Adipocyte (in vitro differentiated cells): ENCODE measurements at places on chromosomes 13 and 19.
A peak's percentile ranks its signal among the peaks of the same experiment; 100 is the strongest.

- no peak for DNase-seq
Observed at GRCh38 chr13:112270951-112271350, 105.2 kb upstream of the SPACA7 start.

- DNase-seq = peak; percentile 88
Observed at GRCh38 chr13:97028441-97029299, 34.4 kb upstream of the OXGR1 start.

GRCh38 chr19:44643605-44644401, at the start of gene PVR:
Gene PVR (plus strand): TSS chr19:44643910. CDS start chr19:44644097, 187 bp downstream.
- peak; percentile 89 for DNase-seq

- no peak for DNase-seq
Observed at GRCh38 chr13:110446575-110446890, 115.0 kb downstream of the RAB20 start.

DNA sequence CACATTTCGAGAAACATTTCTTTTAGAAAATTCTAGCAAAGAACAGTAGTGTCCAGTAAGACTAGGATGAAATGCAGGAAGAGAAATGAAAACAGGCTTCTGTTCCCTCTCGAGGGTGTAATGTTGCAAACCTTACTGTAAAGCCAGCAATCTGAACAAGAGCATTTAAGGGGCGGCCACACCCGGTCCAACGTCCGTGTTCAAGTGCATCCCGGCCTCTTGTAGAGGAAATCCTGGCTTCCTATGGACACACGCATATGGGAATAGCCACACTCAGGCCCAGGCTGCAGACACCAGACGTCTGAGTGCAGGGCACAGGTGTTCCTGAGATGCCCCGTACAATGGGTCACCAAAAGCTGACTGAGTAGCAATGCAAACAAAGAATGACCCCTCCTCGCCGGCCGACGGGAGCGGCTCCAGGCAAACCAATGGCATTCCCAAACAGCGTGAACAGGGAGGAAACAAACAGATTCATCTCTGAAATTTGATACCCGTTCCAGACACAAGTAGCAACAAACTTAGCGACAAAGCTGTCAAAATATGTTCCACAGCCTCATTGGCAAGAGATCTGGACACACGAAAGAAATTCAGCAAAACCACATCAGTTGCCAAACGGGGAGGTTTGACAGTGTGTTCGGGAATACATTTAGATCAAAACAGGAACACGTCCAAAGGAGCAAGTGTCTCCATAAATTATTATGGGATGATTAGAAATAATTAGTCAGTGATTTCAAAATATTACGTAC, 278.6 kb upstream of the TSHZ3 start:
- no peak for DNase-seq

- no peak for DNase-seq
Observed at GRCh38 chr19:35347171-35347929, at the start of gene FFAR1. Gene FFAR1 (plus strand): TSS chr19:35347902. CDS start chr19:35351552, 3,650 bp downstream.

- peak; percentile 22 for DNase-seq
Observed at GRCh38 chr19:58305932-58306323, 751 bp downstream of the ERVK3-1 start.

GRCh38 chr13:98429977-98430736, 146.8 kb downstream of the STK24 start:
- no peak for DNase-seq

DNA sequence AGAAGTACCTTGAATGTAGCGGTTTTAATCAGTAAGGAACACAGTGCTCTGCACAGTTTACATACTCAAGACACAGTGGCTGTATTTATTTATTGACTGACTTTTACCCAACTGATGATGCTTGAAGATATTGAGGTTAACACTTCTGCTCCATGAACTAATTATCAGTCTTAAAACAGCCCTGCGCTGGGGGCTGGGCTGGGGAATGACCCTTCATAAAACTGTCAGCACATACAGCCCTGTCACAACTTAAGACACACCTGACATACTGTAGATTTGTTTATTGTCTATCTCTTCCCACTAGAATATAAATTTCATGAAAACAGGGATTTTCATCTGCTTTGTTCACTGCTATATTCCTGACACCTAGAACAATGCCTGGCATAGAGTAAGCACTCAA, 10.8 kb downstream of the NEK5 start:
- no peak for DNase-seq

- no peak for DNase-seq
Observed at GRCh38 chr13:94464771-94465170, 14.7 kb downstream of the DCT start.

GRCh38 chr13:29483211-29483610, 112.3 kb downstream of the SLC7A1 start:
- DNase-seq = no peak

DNA sequence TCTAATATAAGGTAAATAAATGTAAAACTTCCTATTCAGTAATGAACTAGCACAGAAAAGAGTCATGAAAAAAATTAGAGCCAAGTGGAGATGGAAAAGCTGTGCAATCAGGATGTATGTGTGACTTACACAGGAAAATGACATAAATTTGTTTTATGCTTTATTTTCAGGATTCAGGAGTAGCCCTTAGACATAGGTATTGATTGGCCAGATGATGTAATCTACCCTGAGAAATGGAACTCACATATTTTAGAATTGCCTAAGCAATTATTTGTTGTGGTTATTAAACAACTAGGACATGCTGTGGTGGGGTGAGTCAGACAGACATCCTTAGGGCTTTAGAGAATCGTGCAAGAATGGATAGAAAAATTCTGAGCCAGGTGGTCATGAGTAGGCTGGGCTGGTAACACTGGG, 110.6 kb downstream of the PCDH9 start:
- DNase-seq = peak; percentile 81

DNA sequence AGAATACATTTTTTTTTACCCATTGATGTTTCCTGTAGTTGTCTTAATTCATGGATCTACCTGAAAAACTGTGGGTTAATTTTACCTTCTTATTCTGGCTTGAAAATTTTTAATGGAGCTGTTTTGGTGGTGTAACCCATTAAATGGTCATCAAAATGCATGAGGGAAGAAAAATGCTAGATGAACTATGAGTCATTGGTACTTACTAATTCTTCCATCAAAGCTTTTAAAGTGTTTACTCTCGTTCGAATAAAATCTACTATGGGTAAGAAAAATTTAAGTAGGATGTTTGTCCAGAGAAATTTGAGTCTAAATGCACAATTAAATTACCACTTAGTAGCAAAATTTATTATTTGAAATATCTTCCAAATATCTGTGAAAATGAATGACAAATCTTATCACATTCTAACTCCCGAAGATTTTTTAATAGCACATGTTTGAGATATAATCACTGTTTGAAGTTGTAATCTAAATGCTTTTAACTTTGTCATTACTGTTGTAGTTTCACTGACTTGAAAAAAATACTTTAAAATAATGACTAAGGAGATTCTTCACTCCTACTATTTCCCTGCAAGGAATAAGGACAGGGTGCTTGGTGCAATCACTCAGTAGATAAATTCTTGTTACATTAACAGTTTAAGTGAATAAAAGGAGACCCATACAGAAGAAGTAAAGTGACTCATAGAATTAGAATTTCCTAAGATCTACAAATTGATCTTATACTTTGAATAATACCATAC, 437.7 kb downstream of the IRS2 start:
- DNase-seq = peak; percentile 11

DNA sequence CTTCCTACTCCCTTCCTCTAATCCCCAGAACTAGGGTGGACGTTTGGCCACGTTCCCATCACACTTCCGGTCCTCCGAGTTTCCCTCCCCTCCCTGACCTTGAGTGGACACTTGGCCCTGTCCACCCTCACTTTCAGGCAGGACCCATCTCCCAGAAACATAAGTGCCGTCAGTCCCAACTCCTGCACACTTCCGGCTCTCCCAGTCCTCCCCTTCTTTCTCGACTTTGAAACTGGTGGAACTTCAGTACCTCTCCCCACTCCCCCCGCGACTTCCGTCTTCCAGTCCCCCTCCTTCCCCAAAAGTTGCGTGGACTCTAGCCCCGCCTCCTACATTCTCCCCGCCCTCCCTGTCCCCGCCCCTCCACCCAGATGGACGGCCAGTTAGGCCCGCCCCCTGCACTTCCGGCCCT, 278 bp upstream of the ZNF274 start:
- DNase-seq = no peak

GRCh38 chr13:108322206-108322824, 52.8 kb downstream of the TNFSF13B start:
- peak; percentile 83 for DNase-seq

DNA sequence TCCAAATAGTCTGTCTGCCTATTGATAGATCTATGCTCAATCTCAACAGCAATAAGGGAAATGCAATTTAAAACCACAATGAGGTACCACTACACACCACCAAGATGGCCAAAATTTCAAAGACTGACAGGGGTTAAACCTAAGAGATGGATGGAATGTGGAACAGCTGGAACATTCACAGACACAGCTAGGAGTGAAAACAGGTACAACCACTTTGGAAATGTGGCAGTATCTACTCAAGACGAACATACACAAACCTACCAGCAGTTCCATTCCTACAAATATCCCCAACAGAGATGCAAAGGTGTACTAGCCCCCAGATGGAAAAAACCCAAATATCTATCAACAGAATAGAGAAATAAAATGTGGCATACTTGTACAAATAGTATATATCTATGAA, 86.4 kb downstream of the TSC22D1 start:
- no peak for DNase-seq

DNA sequence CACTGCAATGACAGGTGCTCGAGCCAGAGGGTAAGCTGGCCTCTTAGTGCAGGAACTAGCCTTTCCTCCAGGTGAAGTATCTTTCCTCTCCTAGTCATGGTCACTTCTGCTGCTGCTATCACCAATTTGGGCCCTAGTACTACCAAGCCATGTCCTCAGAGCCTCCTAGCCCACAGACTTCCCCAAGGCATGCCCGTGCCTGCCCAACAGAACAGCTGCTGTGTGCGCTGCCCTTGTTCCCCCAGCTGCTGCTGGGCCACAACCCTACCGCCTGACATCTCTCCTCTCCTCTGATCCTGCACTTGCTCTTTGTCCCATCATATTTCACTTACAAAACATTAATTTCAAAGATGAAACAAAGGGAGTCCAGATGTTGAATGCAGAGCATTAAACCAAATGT, 168.5 kb upstream of the FREM2 start:
- DNase-seq = no peak

- no peak for DNase-seq
Observed at GRCh38 chr13:73715114-73715910, 418.9 kb downstream of the KLF12 start.

DNA sequence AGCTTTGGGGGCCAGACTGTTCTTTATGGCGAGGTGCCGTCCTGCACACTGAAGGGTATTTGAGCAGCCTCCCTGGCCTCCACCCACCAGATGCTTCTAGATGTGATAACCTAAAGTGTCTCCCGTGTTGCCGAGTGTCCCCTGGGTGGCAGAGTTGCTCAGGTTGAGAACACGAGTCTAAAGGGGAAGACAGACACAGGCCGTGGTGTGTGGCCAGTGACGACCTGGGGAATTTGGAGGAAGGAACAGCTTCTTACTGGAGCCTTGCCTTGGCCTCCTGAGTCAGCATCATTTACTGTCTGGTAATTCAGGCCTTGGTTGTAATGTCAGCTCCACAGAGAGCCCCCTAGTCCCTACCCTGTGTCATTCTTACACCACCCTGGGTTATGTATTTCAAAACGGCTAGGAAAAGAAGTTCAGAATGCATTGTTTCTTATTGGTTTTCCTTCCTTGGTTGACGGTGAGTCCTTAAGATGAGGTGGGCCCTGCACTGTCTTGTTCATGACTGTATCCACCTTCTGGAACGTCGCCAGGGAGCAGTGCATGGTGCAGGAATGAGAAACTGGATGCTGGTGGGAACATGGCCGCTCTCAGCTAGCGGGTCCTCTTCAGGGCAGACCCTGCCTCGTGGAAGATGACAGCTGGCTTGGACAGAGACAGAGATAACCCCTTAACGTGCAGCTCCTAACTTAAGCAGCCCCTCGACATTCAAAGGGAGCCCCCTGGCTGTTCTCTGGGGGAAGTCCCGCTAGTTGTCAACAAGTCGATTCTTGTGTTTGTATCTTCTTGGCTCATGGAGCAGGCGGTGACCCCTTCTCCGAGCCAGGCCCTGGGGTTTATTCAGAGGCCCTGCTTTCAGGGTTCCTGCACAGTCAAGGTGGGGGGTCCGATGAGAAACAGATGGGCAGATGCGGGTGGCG, 7.2 kb downstream of the SIN3B start:
- DNase-seq = no peak

GRCh38 chr19:50772476-50772875, 2.2 kb downstream of the GPR32 start:
- DNase-seq = peak; percentile 22

GRCh38 chr13:22144806-22145205, 473.9 kb downstream of the FGF9 start:
- no peak for DNase-seq

DNA sequence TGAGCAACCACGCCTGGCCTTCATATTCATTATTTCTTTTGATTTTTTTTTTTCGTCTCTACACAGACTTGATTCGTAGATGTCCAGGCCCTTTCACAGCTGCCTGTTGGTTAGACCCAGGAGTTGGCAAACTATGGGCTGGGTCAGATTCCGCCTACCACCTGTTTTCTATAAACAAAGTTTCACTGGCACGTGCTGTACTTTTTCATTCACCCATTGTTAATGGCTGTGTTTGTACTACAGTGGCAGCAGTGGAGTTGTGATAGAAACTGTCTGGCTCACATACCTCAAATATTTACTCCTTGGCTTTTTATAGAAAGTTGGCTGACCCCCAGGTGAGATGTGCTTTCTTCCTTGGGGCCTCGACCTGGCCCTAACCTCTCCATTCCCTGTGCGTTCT, 72.9 kb upstream of the TEX29 start:
- no peak for DNase-seq

DNA sequence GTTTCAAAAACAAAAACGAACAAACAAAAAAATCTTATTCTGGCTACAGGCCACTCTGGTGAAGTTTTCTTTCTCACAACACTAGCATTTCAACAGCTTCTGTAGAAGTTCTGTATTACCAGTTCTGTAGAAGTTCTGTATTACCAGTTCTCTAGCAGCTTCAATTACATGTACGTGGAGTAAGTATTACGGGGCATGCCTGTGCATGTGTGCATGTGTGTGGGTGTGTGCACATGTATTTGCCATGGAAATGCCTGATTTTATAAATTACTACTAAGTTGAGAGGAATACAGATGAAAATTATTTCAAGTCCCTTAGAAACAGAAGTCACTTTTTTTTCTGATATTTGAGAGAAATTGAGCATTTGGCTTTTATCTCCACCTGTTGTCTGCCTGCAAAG, 414.2 kb downstream of the FOXO1 start:
- DNase-seq = no peak

DNA sequence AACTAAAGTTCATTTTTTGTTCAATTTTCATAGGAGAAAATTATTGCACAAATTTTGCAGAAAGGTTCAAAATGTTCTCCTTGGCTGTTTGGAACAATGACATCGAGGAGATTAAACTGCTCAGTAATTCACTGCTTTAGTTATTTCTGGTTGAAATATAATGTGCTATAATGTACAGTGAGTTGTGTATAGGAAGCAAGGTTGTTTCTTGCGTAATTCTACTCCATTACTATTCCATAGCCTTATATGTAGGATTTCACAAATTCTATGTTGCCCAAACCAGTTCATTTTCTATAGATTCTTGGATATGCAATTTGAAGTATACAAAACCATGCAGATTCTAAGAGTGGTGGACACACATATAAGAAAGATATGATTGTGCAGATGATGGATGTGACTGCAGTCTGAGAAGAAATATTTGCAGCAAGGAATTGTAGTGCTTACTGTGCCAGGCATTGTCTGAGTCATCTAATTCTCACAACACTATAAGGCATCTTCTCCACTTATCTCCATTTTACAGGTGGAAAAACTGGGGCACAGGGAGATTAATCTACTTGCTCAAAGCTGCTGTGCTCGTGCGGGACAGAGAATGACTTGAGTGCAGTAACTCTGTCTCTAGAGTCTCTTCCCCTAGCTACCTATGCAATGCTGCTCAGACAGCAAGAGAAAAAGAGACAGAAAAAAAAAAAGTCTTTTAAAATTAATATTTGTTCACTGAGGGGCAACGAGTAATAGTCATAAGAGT, 515.5 kb downstream of the MYO16 start:
- no peak for DNase-seq
